ENCODE measurements at places on chromosomes 12 and 14. TPM values are rescaled to one million over a fixed set of nuclear protein-coding genes. Genes with fewer than 3 reads are reported as not detected.

Gene POLE
- total RNA-seq: 121 TPM

Gene FAM222A
- total RNA-seq: 0.39 TPM

Gene NEUROD4
- total RNA-seq: not detected

Gene PLA2G1B
- total RNA-seq: 0.51 TPM

Gene LHX5
- total RNA-seq: not detected

Gene HOXC4
- total RNA-seq: not detected

Gene FSCB
- total RNA-seq: not detected

Gene NAV3
- total RNA-seq: not detected

Gene REP15
- not detected for total RNA-seq

Gene SERPINA12
- not detected for total RNA-seq

Gene RDH5
- total RNA-seq: 12.2 TPM

Gene SDS
- total RNA-seq: not detected

Gene ESRRB
- 0.11 TPM for total RNA-seq

Gene FLVCR2
- 3.2 TPM for total RNA-seq

Gene LRP1-AS
- not detected for total RNA-seq

Gene GNB3
- 0.66 TPM for total RNA-seq

Gene TIMM9
- total RNA-seq: 109 TPM

Gene CMKLR1
- not detected for total RNA-seq

Gene SLC25A21
- total RNA-seq: not detected

Gene KRT73
- 1.7 TPM for total RNA-seq

Gene REM2
- total RNA-seq: 0.33 TPM

Gene LMNTD1
- total RNA-seq: not detected

Gene P2RX2
- total RNA-seq: not detected

Gene NAA25
- total RNA-seq: 50.9 TPM

Gene ANKRD33
- total RNA-seq: not detected

Gene TAS2R46
- 0.46 TPM for total RNA-seq

All from activated CD4-positive, alpha-beta T cell treated with anti-CD3 and anti-CD28 coated beads for 36 hours (primary cell).